WTC11 (cell line): ENCODE measurements at places on chromosomes 1 and 21.
A peak's percentile ranks its signal among the peaks of the same experiment; 100 is the strongest.

DNA sequence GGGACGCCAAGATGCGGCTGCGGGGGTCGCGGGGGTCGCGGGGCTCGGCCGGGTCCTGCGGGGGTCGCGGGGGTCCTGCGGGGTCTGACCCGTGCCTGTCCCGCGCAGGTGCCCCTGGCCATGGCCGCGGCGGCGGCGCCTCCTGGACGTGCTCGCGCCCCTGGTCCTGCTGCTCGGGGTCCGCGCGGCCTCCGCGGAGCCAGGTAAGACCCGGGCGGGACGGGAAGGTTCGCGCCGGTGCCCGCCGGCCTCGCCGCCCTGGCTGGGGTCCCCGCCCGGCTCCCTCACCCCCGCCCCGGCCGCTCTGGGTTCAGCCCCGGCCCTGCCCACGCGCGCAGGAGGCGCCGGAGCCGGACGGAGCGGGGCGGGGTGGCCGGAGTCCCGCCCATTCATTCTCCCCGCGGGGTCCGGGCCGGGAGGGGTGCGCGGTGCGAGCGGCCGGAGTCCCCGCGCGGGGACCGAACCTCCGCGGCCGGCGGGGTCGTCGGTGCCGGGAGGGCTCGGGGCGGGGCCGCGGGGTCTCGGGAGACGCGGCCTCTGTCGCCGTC is 380 bp downstream of the COL18A1 start:
- DNase-seq: no peak

GRCh38 chr1:104073463-104073902 is 323.8 kb downstream of the AMY1C start:
- DNase-seq: no peak

DNA sequence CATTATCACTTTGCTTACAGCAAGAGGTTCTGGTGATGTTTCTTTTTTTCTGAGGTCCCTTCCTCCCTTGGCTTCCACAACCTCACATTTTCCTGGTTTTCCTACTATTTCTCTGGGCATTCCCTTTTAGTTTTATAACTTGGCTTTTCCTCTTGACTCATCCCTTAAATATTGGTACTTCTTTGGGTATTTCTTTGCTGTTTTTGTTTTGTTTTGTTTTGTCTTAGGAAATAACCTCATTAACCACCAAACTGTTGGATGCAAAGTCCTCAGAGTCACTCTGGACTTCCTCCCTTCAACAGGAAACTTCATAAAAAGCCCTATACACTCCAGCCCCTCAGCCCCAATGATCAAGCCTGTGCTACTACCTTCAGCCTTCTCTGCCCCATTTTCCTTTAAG is 211.1 kb downstream of the DUSP10 start:
- DNase-seq: no peak

DNA sequence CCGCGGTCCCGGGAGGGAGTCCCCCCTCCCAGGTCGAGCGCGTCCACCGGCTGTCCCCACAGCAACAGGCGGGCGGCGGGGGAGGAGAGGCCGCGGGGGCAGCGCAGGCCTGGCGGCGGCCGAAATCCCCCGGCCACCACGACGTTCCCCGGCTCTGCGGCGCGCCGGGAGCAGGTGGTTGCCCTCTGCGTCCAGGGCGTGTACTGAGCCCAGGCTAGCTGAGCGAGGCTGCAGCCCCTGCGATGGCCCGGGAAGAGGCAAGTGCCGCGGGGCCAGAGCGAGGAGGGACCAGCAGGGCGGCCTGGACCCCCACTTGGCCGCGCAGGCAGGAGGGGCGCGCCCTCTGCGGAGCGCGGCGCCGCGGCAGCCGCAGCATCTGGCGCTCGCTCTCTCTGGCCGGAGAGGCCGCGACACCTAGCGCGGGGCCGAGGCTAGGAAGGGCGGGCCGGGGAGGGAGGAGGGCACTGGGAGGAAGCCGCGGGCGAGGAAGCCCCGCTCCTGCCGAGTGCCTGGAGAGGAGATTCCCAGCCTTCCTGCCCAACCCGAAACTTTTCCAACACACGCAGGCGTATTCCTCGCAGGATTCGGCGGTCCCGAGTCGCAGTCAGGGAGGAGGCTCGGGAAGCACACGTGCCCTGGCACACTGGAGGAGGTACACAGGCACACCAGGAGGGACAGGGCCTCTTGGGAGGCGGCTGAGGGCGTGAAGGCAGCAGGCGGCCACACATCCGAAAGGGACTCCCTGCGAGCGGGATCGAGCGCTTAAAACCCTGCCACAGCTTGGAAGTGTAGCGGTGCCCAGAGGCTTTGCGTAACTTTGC is 4.9 kb upstream of the PROX1 start:
- peak; percentile 77 for DNase-seq

DNA sequence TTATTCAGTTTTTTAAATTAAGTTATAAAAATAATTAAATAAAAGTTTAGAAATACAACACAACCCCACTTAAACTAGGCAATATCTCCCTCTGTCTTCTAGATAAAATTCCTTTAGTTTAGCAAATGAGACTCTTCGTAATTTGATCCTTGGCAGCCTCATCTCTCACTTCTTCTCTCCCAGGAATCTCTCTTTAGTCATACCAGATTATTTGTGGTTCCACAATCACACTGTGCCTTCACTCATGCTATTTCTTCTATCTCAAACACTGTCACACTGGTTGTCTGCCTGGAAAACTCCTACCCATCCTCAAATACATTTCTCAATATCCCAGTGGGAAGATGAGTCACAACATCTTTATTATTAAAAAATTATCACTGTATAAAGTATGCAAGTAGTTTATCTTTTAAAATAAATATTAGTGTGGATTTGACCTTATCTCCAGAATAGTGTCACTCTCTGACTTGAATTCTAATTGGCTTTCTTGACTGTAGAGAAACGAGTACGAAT is 195.5 kb downstream of the KCNH1 start:
- no peak for DNase-seq

DNA sequence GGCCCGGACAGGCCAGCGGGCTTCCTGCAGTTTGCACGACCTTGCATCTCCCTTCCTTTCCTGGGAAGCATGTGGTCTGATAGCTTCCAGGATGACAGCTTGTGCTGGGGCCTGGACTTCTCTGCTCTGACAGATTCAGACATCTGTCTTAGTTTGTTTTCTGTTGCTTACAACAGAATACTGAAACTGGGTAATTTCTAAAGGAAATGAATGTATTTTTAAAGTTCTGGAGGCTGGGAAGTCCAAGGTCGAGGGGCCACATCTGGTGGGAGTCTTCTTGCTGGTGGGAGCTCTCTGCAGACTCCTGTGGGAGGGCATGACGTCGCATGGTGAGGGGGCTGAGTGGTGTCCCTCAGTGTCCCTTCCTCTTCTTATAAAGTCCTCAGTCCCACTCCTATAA is 35.3 kb upstream of the TENT5B start:
- DNase-seq: no peak

- DNase-seq: no peak
These were observed 107.8 kb downstream of the RABGAP1L start for GRCh38 chr1:174266991-174267612.

- DNase-seq: no peak
These were observed 10.2 kb upstream of the HNRNPR start for GRCh38 chr1:23354245-23354644.

GRCh38 chr1:6509919-6510291 is 18.4 kb upstream of the PLEKHG5 start:
- DNase-seq: no peak

DNA sequence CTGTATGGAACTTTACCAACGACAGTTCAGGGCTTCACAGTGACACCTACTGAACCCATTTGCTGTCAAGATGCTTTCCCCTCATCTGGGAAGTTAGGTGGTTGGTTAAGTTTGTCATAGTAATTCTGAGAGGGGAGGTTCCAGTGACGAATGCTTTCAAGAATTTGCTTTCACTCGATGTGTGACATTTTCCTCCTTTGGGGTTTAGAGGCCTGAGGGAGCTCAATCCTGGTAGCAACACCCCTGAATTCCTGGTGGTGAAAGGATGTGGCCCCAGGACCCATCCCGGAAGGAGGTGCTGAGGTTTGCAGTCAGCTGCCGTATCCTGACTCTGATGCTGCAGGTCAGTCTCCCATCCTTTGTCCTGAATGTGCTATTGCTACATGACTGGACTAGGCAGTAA is 2.8 kb downstream of the PIGV start:
- no peak for DNase-seq

DNA sequence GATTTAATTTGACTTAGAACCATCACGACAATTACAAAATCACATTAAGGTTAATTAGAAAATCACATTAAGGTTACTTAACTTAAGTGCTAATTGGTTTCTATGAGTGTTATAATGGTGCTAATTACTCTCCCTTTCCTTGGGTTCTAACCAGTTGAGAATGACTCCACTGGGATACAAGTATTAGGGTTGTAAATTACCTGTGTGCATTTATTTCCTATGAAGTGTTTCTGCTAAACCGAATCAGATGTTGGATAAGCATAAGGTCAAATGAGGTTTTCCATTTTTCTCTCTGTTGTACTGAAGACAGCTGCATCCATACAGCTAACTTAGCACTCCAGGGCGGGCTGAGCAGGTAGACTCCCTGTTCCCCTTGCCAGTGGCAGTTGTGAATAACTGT is 610.3 kb upstream of the TMPRSS15 start:
- DNase-seq: no peak

- DNase-seq: no peak
These were observed 1332.4 kb upstream of the ADGRL2 start for GRCh38 chr1:80468356-80468755.

DNA sequence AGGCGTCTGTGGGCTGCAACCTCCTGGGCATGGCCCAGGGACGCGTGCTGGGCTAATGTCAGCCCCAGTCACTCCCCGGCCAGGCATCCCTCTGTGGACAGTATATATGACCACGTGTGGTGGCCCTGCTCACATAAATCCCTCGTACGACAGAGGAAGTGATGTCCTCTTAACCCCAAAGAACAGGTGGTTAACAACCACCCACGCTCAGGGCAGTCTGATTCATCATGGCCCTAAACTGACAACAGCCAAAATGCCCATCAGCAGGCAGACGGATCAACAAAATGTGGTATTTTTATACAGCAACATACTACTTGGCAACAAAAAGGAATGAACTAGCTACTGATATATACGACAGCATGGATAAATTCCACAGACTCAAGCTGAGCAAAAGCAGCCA is 51.0 kb downstream of the ECE1 start:
- no peak for DNase-seq

DNA sequence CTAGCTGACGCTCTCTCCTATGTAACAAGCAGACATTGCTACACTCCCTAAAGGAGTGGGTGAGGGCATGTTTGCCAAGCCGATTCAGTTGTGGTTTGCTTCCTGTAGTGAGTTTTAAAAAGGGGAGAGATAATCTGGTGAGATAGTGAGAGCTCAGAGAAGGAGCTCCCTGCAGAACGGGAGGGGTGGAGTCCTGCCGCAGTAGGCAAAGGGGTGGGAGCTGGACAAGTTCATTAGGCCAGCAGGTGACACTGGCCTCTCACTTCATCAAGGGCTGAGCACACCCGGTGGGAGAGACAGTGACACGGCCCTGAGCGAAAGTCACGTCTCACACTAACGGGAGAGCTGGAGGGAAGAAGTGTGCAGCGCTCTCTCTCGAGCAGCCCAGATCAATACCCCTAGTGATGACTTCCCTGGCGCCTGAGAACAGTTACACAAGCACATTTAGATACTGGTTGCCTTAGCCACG is 144.0 kb upstream of the CD34 start:
- DNase-seq: no peak

DNA sequence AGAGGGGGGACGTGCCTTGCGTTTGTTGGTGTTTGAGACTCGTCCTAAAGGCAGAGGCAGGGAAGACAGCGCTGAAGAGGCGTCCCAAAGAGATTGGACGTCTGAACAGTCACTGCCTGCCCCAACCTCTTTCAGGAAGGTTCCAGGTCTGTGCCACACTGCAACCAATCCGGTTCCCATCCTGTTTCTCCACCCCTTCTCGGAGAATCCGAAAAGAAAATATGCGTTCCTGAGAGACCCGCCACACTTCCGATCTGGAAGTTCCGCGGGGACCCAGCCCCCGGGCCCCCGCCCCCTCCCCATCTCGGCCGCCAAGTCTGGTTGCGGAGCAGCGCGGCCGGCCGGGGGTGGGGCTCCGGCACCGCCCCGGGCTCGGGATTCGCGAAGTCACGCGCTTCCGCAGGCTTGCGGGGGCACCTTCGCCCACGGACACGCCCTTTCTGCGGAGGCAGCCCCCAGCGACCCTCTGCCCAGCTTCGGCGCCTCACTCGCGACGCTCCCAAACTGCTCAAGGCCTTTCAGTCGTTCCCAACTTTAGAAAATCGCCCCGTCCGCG is 124.5 kb upstream of the DPYD start:
- no peak for DNase-seq

DNA sequence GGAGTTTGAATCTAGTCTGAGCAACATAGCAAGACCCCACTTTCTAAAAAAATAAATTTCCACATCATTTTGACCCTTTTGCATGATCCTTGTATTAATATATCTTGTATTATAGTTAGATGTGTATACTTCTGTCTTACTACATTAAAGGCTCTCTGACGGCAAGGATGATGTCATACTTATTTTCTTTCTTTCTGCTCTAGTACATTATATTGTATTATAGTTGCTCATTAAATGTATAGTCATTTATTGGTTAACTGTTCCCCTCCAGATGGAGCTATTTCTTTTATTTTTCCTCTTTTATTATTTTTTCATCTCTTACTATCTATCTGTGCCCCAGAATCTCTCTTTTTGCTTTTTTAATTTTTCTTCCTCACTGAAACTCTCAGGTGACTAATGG is 15.0 kb upstream of the OLFML2B start:
- DNase-seq: no peak

DNA sequence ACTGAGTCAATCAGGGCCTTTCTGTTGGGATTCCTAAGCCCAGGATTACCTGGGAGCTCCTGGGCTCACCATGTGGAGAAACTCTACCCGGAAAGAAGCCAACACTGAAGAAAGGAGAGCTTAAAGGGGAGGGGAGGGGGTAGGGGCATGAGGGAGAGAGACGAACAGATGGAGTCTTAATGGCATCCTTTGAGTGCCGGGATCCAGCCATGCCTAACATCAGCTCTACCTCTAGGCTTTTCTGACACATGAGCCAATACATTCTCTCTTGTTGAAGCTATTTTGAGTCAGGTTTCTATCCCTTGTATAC is 75.0 kb downstream of the NPHP4 start:
- DNase-seq: no peak

- no peak for DNase-seq
These were observed 27.3 kb upstream of the MAGOH start for GRCh38 chr1:53265581-53265980.

GRCh38 chr1:158329733-158330132 is 1.6 kb downstream of the CD1B start:
- DNase-seq: peak; percentile 19

GRCh38 chr1:65963156-65963888 is 170.6 kb downstream of the PDE4B start:
- no peak for DNase-seq

- no peak for DNase-seq
These were observed 295.6 kb downstream of the S1PR1 start for GRCh38 chr1:101532377-101532776.

DNA sequence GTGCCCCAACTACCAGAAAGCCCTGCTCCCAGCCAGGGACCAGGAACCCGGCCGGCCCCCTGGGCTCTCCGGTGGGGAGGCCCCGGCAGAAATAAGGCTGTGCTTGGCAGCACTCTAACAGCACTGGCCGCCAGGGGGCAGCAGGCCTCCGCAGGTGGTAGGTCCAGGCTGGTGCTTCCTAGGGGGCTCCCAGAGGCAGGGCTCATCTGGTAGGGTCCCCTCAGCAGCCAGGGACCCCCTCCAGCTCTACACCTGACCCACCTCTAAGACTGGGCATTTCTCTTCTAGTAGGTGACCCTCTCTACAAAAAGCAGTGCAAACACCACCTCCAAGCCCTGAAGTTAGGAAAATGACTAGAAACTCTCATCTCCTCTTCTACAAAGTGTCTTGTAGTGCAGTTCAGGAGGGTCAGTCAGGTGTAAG is 85.6 kb downstream of the STUM start:
- DNase-seq: peak; percentile 89

- DNase-seq: no peak
These were observed 908.7 kb downstream of the TTLL7 start for GRCh38 chr1:83090195-83090594.

- no peak for DNase-seq
These were observed 13.6 kb upstream of the TARS2 start for GRCh38 chr1:150473659-150474058.
